ENCODE measurements at places on chromosomes 7 and 10. TPM values are rescaled to one million over a fixed set of nuclear protein-coding genes. Genes with fewer than 3 reads are reported as not detected.

The CUZD1 gene
- 1.6 TPM for total RNA-seq

The OR2A5 gene
- not detected for total RNA-seq

The EGFR gene
- total RNA-seq, result 90.5 TPM

The NUTM2E gene
- total RNA-seq, result 0.08 TPM

The PALD1 gene
- 1.1 TPM for total RNA-seq

The AKR1D1 gene
- 206 TPM for total RNA-seq

The FGFR2 gene
- 22.6 TPM for total RNA-seq

The PRR15 gene
- total RNA-seq, result not detected

The TRIM4 gene
- 13.7 TPM for total RNA-seq

The SH2B2 gene
- 3.0 TPM for total RNA-seq

The TAS2R16 gene
- total RNA-seq, result not detected

The GPAM gene
- total RNA-seq, result 276 TPM

The IMMP2L gene
- 13.8 TPM for total RNA-seq

The FFAR4 gene
- 0.25 TPM for total RNA-seq

The SAMD9L gene
- total RNA-seq, result 1.1 TPM

The MACROH2A2 gene
- 5.3 TPM for total RNA-seq

The CRHR2 gene
- not detected for total RNA-seq

The ABCA13 gene
- total RNA-seq, result 1.0 TPM

The HOXA11 gene
- total RNA-seq, result not detected

The TMEM176B gene
- 906 TPM for total RNA-seq

The GJC3 gene
- total RNA-seq, result 0.86 TPM

The ADAM22 gene
- total RNA-seq, result 0.53 TPM

The ATG9B gene
- total RNA-seq, result not detected

The CCL24 gene
- total RNA-seq, result 0.88 TPM

The MINPP1 gene
- 15.9 TPM for total RNA-seq

The TAS2R4 gene
- total RNA-seq, result 0.40 TPM

The TAS2R3 gene
- total RNA-seq, result 0.58 TPM

The EIF4H gene
- 125 TPM for total RNA-seq

The CFAP46 gene
- total RNA-seq, result 0.08 TPM

The EBLN1 gene
- not detected for total RNA-seq

The TLX1 gene
- total RNA-seq, result 1.3 TPM

The CYP2C19 gene
- total RNA-seq, result 13.0 TPM

The NPY4R2 gene
- total RNA-seq, result not detected

The C10orf62 gene
- 3.7 TPM for total RNA-seq

The GSTO2 gene
- total RNA-seq, result 2.9 TPM

The TCF7L2 gene
- 18.7 TPM for total RNA-seq

The PDK4 gene
- 77.4 TPM for total RNA-seq

The ST7 gene
- 22.2 TPM for total RNA-seq

The KCNH2 gene
- 0.28 TPM for total RNA-seq

The C10orf71 gene
- not detected for total RNA-seq

The LBX1 gene
- not detected for total RNA-seq
